ENCODE measurements at places on chromosomes 11 and 22. TPM values are rescaled to one million over a fixed set of nuclear protein-coding genes. Genes with fewer than 3 reads are reported as not detected.

- no peak for ATAC-seq
Measured at GRCh38 chr11:114302663-114303062, 6.5 kb downstream of the NNMT start.

- ATAC-seq, result peak; percentile 34
Measured at GRCh38 chr22:20137671-20138416, 6.2 kb downstream of the ZDHHC8 start.

DNA sequence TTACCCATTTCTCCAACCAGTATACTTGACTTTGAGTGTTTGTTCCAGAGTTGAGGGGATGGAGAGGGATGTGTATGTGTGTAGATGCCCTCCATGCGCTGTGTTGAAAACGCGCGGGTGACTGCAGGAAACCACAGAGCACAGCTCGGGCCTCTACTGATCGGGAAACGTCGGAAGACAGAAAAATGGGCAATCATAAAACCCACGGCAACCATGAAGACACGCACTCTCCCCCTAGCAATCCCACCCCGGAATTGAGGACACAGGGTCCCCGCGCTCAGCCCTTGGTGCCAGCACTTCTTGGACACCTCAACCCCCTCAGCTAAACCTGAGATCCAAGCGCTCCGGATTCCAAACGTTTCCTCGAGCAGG lies 251 bp upstream of the UQCC3 start:
- peak; percentile 45 for ATAC-seq

DNA sequence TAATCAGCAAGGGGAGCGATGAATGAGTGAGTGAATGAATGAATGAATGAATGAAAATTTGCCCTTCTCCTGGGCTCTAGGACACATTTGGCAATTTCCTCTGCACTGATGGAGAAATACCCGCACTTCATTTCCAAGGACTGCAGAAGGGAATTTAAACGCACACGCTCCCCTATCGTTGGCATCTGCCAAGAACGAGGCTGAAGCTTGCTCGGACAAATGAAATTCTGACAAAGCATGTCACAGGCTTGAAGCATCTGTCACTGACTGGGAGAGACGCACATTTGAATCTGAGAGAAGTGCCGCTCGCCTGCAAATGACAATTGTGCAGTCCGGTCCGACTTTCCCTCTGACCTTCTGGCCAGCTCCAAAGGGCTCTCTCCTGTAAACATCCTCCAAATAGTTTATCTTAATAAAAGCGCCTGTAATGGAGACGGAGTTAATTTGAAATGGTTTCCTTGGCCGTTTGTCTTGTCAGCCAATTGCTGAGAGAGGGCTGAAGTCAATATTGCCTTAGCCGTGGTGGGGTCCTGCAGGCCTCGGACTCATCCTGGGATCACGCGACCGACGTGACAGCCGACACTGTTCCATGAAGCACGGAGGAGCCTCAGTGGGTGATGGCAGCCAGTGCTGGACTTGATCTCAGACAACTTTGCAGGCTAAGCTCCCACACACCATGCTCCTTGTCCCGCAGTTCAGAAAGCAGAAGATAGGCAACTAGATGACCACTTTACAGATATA lies 260.7 kb downstream of the MN1 start:
- no peak for ATAC-seq

DNA sequence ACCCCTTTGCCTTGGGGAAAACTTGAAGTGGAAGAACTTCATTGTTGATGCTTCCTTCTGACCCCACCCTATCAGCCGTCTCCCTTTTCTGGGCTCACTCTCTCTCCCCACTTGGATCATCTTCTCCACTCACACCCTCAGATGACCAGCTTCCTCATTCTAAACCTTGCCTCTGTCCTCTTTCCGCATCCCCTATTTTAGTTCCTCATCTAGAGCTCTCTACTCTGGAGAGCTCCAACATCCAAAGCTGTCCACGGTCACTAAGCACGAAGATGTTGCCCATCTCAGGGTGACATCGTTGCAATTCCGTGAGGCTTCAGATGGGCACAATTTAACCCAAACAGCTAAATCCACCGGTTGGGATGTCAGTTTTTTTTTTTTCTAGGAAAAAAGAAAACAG lies 31.6 kb upstream of the ME3 start:
- no peak for ATAC-seq

DNA sequence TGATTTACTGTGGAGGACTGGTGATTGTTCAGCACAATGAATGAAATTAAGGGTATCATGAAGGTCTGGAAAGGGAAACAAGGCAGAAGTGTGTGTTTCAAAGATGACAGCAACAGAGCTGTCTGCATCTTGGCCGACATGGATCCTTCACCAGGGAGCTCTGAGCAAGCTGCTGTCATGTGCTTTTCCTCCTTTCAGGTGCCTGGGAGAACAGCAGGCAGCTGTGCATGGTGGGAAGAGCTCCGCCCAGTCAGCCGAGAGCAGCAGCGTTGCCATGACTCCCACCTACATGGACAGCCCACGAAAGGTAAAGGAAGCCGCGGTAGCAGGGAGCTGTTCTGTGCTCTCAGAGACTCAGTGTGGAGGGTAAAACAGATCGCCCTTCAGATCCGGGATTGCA lies 87.1 kb upstream of the YWHAH start:
- no peak for ATAC-seq

GRCh38 chr22:48081281-48081680 lies 1318.8 kb downstream of the TBC1D22A start:
- ATAC-seq, result no peak

DNA sequence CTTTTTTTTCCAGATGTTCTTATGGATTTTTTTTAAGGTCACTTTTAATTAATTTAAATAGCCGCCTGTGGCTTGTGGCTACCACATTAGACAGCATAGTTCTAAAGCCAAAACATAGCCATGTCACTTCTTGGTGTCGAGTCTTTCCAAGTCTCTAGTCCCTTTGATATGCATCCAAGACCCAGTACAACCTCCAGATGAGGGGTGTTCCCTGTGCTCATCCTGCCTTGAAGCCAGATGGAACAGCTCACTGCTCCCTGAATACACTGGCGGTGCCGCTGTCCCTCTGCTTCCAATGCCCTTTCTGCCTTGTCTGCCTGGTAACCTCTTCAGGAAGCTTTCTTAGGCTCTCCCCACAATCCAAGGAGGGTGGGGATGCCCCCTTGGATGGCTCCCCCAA lies 338.0 kb downstream of the TENM4 start:
- ATAC-seq, result no peak

DNA sequence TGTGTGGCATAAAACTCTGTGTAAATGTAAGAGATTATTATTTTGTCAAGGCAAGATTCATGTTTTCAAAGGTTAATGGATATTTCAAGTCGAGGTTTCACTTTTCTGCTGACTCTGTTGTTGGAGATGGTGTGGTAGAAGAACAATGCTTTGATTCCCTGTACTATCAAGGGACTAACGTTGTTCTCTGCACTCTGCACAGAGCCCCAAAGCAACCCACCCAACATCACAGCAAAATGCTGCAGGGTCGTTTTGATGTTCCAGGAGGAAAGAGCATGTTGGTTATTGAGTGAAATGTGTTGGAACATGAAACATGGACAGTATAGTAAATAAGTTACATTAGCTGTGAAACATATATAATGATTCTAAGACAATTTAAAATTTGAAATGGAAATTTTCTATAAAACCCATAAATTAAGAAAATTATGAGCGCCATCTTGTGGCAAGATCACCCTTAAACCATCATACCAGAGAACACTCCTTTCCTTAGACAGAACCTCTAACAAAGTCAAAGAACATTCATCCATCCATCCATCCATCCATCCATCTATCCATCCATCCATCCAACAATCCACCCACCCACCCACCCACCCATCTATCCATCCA lies 164.4 kb upstream of the ZBED5 start:
- ATAC-seq, result no peak

DNA sequence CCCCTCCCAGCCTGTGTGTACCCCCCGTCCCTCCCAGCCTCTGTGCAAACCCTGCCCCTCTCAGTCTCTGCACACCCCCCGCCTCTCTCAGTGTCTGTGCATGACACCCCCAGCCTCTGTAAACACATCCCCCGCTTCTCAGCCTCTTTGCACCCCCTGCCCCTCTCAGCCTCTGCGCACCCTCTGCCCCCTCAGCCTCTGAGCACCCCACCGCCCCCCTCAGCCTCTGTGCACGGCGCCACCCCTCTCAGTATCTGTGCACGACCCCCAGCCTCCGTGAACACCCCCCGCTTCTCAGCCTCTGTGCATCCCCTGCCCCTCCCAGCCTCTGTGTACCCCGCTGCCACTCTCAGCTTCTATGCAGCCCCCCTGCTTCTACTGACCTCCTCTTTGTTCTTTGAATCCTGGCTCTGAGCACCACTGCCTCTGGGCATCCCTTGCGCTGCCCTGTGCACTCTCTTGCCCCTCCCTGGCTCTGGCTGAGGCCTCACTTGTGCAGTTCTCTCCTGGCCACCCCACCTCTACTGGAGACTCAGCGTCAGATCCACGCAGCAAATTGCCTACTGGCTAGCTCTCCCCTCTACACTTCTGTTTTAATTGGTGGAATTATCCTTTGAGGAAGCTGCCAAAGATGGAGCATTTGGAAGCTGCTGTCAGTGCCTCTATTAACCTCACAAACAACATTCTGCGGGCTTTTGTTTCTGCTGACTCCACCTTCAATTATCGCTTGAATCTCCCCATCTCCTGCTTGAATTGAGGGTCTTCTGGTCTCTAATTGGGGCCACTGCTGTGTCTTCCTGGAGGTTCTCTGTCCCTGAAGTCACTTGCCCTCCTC lies 838.6 kb downstream of the TBC1D22A start:
- ATAC-seq, result no peak

- no peak for ATAC-seq
Measured at GRCh38 chr11:116786326-116786725, 1.5 kb downstream of the ZPR1 start.

- ATAC-seq, result no peak
Measured at GRCh38 chr22:18103527-18104269, 6.9 kb upstream of the TUBA8 start.

DNA sequence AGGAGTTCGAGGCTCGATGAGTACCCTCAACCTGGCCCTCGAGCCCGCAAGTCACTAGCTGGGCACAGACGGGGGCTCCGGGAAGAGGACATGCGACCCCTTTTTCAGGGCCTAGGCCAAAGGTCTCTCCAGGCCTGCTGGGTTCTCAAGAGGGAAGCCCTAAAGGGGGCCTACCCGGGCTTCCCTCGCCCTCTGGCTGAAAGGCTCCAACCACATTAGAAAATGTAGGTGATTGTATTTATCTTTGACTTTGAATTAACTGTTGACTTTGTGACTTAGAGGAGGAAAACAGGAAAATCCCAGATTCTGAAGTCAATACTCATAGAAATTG lies 7.3 kb upstream of the PAX6 start:
- ATAC-seq, result no peak

DNA sequence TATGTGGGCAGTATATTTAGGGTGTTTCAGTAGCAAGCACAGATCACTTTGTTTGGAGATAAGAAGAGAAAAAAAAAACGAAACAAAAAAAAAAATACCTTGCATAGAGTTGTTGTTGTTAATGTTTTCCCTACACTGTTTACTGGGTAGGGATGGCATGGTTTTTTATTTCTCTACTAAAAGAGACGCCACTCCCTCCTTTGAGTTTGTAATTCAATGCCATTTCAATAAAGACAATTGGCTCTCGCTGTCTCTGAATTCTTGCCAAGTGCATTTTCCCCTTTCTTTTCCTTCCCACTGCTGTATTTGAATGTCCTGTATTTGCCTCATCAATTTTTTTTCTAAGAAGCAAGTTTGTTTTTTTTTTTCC lies 213.9 kb upstream of the UBASH3B start:
- ATAC-seq, result no peak

DNA sequence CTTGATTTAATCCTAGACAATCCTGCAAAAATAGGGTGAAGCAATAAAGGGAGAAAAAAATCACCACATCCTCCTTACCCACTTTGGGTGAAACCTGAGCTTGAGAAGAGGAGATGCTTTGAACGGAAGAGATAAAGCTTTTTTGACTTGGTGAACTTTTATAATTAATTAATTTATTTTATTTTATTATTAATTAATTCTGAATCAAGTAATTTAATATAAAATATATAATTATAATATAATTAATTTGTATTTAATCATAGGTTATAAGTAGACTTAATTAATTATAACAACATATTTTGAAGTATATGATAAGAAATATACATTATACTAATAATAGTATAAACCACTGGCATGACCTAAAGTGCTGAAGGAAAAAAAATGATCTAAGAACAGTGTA lies 2164.8 kb downstream of the LRRC4C start:
- no peak for ATAC-seq

DNA sequence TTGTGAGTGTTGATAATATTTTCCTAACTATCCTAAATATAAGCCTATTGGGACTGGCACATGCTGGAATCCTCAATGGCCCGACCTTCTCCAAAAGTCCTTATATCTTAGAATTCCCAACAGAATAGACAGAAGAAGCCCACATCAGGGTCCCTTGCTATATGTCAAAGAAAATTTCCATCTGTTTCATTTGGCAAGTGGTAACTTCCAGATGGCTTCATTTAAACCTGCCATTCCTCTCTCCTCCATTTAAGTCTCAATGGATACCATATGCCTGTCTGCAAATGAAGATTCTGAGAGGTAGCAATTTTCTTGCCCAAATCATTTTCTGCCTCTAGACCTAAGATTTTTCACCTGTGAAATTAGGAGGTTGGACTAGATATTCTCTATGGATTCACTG lies 73.1 kb upstream of the KCNA4 start:
- no peak for ATAC-seq

GRCh38 chr11:2523821-2524391 lies 79.1 kb downstream of the KCNQ1 start:
- no peak for ATAC-seq

- ATAC-seq, result no peak
Measured at GRCh38 chr11:73381589-73381988, 5.4 kb downstream of the RELT start.

ALDH3B1 gene
- 15.1 TPM for total RNA-seq

ELFN2 gene
- 0.16 TPM for total RNA-seq

YAP1 gene
- total RNA-seq, result 323 TPM

UBQLN3 gene
- not detected for total RNA-seq

RAB30 gene
- total RNA-seq, result 36.6 TPM

TKFC gene
- 15.1 TPM for total RNA-seq

TSPO gene
- 240 TPM for total RNA-seq

UCP3 gene
- total RNA-seq, result 1.6 TPM

OR6A2 gene
- not detected for total RNA-seq

SESN3 gene
- total RNA-seq, result 32.8 TPM
